ENCODE measurements at places on chromosomes 5 and 9. TPM values are rescaled to one million over a fixed set of nuclear protein-coding genes. Genes with fewer than 3 reads are reported as not detected.
A peak's percentile ranks its signal among the peaks of the same experiment; 100 is the strongest.

Gene ICE1
- total RNA-seq, result 38.1 TPM

Gene SH2D3C
- total RNA-seq, result not detected

Gene OGN
- total RNA-seq, result not detected

Gene MAP1B
- total RNA-seq, result 75.1 TPM

Gene SPATA31A1
- not detected for total RNA-seq

Gene FOXD4L6
- total RNA-seq, result 0.13 TPM

Gene MLANA
- not detected for total RNA-seq

Gene SLC1A3
- 27.1 TPM for total RNA-seq

Gene CDHR2
- total RNA-seq, result not detected

Gene F2RL2
- 2.8 TPM for total RNA-seq

Gene KLF4
- total RNA-seq, result 3.7 TPM

Gene MUSK
- not detected for total RNA-seq

Gene PDE6A
- not detected for total RNA-seq

Gene STPG3
- total RNA-seq, result not detected

DNA sequence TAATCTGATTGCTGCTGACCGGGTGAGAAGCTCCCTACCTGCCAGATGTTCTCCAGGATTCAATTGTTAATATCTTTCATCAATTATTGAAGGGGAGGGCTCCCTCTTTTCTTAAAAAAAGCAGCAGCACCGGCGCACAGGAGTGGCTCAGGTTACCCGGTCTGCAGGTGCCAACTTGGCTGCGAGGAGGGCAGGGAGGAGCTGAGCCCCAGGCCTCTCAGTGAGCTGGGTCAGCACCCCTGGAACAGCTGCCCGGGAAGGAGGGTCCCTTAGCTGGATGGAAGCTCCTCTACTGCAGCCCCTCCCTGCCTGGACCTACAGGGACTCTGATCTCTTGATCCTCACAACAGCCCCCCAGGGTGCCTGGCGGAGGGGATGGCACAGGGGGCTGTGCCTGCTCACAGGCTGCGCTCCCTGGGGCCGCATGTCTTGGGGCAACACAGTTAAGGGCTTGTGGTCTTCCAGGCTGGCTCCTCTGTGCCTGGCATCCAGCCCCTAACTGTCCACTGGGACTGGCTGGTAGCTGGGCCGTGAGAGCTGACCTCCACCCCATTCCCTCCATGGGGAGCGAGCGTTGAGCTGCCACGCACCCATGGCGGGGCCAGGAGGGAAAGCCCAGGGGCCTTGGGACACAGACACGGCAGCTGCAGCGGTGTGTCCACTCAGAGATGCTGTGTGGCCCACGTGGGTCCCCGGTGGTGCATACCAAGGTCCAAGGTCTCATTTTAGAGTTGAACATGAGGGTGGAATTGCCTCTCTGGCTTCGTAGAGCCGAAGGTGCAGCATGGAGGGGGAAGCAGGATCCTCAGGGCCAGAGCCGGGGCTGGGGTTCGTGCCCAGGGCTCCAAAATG is 28.6 kb upstream of the TMEM250 start:
- no peak for DNase-seq

- no peak for DNase-seq
Measured at GRCh38 chr5:171899792-171900191, 106.6 kb downstream of the FBXW11 start.

DNA sequence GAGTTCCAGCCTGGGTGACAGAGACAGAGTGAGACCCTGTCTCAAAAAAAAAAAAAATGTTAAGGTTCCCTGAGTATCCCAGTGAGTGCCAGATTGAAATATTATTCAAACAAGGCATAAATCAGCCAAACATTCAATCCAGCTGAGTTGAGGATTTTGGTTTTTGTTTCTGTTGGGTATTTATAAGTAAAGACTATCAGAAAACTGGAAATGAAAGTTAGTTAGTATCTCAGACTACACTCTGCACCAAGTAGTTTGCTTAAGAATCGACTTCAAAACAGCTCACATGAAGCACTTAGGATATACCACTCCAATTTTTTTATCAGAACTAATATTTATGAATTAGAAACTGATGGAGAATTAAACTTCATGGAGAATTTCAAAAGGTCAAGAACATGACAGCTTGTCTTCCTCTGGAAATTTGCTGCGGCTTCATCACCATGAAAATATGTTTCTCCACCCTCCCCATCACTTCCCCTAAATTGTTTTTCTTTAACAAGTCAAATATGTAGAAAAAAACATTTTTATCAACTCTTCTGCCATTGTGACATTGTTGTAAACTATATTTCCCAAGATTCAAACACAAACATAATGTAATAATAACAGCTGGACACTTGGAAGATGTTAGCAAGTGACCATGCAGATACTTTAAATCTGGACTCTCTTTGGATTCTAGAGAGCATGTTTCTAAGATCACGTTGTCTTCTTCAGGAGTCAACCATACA is 110.0 kb upstream of the PTGER4 start:
- DNase-seq, result peak; percentile 31

- no peak for DNase-seq
Measured at GRCh38 chr9:127154003-127154389, 31.6 kb upstream of the ANGPTL2 start.

DNA sequence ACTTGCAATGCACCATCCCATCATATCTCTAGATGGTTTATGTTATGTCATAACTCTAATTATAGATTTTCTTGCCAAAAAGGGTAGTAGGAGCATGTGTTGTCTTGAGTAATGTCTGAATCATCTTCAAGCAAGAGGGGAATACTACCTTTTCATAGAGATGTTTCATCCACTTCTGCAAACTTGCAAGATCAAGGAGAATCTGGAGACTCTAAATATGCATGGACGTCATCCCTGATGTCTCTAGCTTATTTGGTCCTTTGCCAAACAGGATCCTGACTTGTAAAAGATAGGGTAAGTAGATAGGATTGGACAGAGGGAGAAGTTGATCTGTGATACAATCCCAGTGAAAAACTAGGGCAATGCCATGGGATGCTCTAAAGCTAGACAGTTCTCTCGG is 246.5 kb downstream of the DMRTA1 start:
- peak; percentile 3 for DNase-seq

- no peak for DNase-seq
Measured at GRCh38 chr5:16043349-16043965, 136.1 kb downstream of the MARCHF11 start.

- DNase-seq, result no peak
Measured at GRCh38 chr9:113584428-113585084, 121.0 kb downstream of the RGS3 start.

- DNase-seq, result no peak
Measured at GRCh38 chr5:39177631-39177964, 41.8 kb downstream of the FYB1 start.

- no peak for DNase-seq
Measured at GRCh38 chr9:76153902-76154629, 240.2 kb downstream of the RFK start.

GRCh38 chr9:19127871-19128500 is 694 bp upstream of the PLIN2 start:
- DNase-seq, result no peak

DNA sequence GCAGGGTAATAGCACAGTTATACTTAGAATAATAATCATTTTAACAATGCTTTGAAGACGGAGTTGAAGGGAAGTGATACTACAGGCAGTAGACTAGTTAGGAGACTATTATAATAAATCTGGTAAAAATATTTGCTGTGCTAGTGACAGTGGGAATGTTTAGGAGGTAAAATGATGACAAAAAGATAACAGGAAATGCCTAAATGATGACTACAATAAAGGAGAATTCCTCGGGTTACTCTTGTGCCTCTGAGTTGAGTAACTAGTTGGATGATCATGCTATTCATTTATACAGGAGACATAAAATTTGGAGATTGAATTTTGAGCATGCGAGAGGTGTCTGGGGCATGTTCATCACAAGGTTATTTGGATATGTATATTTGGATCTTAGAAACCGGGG is 32.2 kb upstream of the PAM start:
- peak; percentile 81 for DNase-seq

DNA sequence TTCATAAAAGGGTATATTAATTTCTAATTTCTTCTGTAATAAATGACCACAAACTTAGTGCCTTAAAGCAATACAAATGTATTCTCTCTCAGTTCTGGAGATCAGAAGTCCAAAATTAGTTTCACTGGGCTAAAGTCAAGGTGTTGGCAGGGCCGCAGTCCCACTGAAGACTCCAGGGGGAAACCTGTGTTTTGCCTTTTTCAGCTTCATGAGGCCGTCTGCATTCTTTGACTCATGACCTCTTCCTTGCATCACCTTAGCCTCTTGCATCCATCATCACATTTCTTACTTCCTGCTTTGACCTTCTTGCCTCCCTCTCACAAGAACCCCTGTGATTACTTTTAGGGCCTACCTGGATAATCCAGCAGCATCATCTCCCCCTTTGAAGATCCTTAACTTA is 42.0 kb upstream of the ALDH1B1 start:
- DNase-seq, result no peak

DNA sequence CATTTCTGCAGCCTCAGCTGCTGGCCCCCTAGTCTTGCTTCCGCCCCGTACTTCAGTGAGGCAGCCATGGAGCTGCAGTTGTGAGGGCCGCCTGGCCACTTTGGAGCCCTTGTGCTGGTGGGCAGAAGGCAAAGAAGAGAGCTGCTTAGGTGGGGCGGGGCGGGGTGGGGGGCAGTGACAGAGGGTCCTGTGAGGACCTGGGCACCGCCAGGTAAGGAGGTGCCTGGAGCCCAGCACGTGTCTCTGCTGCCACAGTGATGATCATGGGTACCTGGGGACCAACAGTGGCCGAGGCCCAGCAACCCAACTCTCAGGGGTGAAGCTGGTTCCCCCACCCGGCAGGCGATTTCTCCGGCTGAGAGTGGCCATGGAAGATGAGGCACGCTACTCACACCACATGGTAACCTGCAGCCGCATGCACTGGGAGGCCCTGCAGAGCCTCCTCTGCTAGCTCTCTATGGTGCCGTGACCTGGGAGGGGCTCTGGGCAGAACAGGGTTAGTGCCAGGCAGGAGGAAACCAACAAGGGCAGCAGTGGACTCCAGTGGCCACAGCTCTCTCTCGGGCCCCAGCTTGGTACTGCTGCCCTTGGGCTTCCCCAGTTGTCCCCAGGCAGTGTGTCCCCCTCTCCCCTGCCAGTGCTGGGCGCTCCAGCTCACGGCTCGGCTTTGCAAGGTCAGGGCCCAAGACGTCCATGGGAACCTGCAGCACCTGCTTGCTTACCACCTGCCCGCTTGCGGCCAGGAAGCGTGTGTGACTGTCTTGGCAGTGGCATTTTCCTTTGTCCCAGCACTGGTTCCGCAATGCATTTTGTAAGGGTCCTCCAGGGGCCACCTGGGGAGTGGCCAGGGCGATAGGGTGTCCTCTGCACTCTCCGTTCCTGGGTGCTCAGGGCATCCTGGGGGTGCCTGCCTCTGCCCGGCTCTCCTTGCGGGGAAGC is 24.0 kb downstream of the NDUFS6 start:
- DNase-seq, result no peak

DNA sequence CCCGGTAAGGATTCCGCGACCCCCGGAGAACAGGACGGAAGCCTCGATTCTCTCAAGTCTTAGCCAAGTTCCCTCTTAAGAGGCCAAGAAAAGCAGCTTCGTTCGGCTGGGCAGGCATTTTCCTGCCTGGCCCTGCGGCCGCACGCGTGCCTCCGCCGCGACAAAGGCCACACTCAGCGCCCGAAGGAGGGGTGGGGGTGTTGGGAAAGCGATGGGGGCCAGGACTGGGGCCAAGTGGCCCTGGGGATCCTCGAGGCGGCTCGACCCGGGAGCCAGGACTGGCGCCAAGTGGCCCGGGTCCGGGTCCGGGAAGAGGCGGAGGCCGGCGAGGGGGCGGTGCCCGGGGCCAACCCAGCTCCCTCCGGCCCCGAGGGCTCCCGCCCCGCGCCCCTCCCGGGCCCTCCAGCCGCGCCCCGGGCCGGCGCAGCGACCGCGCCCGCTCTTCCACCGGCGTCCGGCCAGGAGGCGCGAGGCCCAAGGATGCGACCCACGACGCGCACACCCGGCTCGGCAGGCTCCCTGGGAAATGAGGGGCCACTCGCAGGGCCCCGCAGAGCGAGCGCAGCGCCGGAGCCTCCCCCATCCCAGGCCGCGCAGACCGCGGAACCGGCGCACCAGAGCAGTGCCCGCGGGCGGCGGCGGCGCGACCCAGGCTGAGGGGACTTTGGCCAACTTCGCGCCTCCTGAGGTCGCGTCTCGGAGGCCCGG is 756 bp downstream of the VAV2 start:
- no peak for DNase-seq

- DNase-seq, result no peak
Measured at GRCh38 chr5:116358911-116359418, 215.7 kb downstream of the SEMA6A start.

- DNase-seq, result no peak
Measured at GRCh38 chr9:98606730-98607129, 102.0 kb downstream of the GABBR2 start.

All from HT1080 (cell line).